ENCODE measurements at places on chromosomes 6 and 20.

GRCh38 chr6:75467966-75468365 lies 25.6 kb downstream of the FILIP1 start:
- no peak for DNase-seq

DNA sequence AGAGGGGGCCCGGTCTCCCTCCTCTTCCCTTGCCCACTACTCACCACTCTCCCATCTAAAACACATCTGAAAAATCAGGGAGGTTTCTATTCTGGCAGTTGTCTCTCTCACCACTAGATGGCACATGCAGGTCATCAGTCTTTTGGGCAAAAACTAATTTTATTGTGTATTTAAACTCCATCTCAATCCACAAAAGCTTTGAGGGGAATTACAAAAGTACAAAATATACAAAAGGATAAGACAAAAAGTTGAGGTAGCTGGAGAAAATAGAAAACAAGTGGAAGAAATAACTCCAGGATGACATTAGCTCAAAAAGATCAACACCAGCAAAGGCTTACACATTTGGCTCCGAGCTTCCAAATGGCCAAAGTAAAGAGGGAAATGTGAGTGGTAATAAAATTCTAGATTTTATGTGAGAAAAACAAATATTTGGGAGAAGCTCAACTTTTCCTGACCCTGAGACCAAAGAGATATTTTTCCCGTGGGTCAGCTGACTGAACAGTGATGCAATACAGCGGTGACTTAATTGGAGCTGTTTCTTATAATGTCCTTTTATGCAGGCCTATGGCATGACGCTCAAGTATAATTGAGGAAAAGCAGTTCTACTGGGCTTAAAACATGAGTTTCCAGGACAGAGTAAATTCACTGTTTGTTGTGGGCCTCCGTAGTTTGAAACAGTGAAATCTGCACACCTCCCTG lies 79.8 kb upstream of the CHD6 start:
- DNase-seq: no peak

- DNase-seq: peak; percentile 54
Measured at GRCh38 chr20:38321959-38322598, 18.1 kb downstream of the BPI start.

DNA sequence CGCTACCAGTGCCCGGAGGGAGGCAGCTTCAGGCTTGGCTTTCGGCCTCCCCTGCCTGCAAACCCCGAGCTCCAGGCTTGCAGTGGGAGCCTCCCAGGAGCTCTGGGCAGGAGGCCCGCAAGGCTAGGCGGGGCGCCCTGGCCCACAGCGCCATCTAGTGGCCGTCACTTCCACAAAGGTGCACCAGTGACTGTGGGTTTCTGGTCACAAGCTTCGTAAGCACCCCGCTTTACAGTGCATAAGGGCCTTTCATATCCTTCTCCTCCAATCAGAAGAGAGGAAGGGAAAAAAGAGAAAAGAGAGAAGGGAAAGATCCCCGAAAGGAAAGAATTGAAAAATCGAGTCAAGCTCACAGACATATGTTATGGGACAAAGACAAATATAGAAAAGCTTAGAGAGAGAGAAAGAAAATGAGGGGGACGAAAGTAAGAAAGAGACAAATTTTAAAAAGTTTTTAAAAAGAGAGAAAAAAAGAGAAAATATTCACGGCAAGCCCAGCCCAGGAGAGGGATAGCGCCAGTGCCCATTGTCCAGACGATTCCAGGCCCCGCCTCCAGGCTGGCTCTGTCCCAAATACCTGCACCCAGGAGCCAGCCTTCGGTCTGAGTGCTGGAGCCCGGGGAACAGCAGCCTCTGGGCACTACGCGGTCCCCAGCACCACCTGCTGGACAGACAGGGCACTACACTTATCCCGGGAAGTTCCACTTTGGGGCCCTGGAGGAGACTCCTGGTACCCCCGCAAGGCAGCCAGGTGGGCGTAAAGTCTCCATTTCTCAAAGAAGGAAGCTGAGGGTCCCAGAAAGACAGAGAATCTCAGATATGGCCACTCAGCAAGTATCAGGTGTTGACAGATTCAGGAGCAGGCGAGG lies 207.1 kb downstream of the PREX1 start:
- peak; percentile 49 for DNase-seq

GRCh38 chr6:1383729-1384548 lies 5.4 kb upstream of the FOXF2 start:
- DNase-seq: no peak

- no peak for DNase-seq
Measured at GRCh38 chr6:122048570-122048969, 350.9 kb upstream of the HSF2 start.

GRCh38 chr20:46014517-46015396 lies 6.0 kb downstream of the MMP9 start:
- no peak for DNase-seq

DNA sequence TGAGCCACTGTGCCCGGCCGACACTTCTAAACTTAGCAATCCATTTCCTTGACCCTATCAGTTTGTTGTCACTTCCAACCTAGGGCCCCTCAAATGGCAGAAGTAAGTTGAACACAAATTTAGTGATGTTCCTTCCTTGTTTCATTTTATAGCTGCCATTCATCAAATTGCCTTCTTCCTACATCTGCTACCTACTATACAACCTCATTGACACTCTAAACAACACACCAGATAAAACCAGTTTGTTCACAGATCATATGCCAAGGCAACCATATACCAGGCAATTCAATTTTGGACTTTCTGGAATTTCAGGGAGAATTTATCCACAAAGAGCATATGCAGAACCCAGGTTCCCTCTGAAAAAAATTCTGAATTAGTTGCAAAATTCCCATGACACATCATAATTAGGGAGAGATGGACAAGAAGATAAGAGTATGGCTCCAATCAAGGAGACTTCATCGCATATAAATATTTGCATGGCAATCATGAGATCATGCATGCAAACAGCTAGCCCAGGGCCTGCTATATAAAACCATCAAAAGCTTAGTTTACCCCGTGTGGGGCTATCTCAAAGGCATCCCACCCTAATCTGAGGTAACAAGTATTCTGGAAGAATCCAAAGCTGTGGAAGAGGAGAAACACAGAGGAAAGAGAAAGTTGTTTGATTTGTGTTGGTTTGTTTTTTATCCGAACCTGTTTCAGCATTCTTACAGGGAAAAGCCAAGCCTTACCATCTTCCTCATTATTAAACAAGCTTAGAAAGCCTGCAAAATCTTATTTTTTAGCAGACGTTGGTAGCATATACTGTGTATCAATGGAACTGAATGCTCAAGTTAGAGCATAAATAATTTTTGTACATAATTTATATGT lies 132.8 kb upstream of the TNFAIP3 start:
- DNase-seq: no peak

DNA sequence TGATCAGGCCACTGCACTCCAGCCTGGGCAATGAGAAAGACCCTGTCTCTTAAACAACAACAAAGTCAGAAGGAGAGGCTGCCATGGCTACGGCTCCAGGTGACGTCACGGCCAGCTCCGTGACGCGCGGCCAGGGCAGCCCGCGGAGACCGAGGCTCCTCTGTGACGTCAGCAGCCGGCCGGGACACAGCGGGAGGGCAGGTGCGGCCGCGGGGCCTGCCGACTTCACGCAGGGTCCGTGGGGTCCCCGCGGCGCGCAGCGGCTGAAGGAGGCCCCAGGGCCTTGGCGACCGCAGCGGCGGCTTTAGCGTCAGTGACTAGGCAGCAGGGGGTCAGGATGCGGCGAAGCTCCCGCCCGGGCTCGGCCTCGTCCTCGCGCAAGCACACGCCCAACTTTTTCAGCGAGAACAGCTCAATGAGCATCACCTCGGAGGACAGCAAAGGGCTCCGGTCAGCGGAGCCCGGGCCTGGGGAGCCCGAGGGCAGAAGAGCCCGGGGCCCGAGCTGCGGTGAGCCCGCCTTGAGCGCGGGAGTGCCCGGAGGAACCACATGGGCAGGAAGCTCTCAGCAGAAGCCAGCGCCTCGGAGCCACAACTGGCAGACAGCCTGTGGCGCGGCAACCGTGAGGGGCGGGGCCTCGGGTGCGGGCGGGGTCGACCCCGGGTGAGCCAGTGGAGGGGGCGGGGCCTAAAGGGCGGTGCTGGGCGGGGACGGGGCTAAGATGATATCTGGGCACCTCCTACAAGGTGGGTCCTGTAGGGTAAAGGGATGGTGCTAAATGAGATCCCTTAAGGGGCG lies at the start of gene SPAG4:
SPAG4 (plus strand) TSS at position 163 of the 798 bp plus-strand sequence; CDS start at position 338, 175 bp downstream.
- peak; percentile 25 for DNase-seq

DNA sequence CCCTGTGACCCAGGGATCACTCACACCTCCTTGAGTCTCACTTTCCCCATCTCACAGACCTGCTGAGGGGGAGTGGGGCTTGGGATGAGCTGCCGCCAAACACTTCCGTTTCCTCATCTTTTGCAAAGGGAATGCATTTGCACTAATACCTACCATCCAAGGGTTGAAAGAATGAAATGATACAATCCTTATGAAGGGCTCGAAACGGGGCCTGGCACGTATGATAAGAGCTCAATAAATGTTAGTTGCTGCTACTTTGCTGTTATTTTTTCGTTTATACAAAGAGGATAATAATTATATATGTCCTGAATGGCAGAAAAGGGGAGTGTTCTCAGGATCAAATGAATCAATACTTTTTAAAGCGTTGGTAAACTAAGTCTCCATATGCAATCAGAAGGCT lies 6.1 kb upstream of the TFAP2D start:
- DNase-seq: no peak

DNA sequence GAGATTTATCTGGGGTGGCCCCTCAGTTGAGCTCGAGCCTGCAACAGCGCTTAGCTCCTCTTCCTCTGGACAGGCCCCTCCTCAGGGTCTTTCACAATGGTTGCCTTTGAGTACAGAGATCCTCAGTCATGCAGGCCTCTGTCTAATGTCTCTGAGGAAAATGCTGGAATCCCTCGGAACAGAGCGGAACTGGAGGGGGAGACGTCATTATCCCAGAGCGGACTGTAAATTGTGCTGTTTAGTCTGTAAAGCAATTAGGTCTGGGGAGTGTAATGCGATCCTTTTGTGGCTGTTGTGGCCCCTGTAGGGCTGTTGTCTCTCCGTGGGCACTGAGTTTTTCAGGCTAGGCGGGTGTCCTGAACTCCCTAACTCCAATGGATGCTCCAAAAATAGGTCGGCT lies 15.0 kb upstream of the DAAM2 start:
- no peak for DNase-seq

DNA sequence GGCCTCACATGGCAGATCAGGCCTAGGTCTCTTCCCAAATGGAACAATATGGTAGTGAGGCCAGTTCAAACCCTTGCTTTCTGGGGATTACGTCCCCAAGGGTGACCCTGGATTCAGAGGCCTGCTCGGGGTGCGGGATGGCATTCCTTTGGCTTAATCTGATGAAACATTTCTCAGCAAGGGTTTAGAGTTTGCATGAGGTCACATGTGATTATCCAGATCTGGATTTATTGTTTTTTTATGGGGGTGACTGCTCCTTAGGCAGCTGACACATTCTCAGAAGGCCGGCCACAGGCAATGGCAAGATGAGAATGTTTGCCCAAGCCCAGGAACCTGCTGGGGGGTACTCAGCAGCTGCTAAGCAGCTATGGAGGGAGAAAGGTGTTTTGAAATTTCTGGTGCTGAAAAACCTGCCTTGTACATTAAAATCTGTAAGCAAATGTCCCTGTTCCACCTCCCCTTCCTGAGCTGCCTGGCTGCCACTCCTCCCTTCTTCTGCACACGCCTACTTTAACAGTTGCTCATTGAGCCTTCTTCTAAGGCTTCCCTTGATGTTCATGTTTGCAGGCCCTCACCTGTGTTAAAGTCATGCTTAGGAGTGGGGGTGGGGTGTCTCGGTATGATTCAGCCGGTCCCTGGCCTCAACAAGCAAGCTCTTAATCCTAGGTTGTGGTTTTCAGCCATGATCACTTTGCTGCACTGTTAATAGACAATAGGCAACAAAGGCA lies 37.9 kb upstream of the FUCA2 start:
- DNase-seq: no peak

- DNase-seq: no peak
Measured at GRCh38 chr6:162306616-162307015, 420.9 kb downstream of the PRKN start.

DNA sequence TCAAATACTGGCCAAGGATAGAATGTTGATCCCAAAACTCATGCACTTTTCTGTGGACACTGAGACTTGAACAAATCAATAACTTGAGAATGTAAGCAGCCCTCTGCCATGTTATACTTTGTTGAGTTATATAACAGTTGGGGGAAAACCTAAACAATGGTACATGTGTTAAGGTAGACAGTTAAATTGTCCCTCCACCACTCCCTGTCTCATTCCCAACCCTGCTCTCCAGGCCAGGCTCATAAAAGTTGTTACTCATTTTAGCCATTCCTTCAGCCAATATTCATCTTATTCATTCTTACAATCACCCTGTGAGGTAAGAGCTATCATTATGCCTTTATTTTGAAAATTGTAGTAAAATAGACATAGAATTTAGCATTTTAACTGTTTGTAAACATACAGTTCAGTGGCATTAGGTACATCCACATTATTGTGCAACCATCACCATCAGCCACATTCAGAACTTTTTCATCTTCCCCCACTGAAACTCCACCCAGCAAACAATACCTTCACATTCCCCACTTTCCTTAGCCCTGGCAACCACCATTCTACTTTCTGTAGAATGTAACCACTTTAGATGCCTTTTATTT lies 38.2 kb upstream of the IER3 start:
- DNase-seq: peak; percentile 78

DNA sequence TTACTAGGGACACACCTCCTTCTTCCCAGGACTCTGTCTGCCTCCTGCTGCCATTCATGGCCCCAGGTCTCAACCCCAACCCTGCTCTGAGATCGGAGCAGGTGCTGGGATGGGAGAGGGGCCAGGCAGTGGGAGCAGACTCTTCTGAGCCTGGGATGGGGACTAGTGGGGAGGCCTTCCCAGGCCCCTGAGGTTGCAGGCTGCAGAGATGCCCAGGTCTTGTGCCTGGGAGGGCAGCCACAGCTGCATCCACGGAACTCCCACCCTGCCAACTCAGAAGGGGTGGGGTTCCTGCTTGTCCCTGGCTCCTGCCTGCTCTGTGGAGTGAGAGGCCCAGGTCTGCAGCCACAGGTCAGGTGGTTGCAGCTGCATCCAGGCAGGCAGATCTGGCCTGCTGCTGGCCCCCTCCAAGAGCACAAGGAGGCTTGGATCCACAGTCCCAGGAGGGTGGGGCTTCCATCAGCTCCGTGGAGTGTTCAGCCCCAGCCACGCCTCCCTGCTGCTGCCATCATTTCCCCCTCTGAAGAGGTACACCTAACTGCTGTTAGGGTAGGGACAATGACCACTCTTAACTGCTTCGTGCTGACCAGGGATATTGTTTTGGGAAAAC lies 2.9 kb upstream of the SLC22A1 start:
- no peak for DNase-seq

- DNase-seq: peak; percentile 43
Measured at GRCh38 chr20:63520934-63521601, 503 bp downstream of the PPDPF start.

Measured in stromal cell of bone marrow (primary cell).